T-helper 2 cell treated with Interferon-gamma antibody and Interleukin-4, amounts not matched to agents 5 μg/mL and 100 μg/mL, for 36 hours (primary cell): ENCODE measurements at places on chromosomes 5 and 9.

DNA sequence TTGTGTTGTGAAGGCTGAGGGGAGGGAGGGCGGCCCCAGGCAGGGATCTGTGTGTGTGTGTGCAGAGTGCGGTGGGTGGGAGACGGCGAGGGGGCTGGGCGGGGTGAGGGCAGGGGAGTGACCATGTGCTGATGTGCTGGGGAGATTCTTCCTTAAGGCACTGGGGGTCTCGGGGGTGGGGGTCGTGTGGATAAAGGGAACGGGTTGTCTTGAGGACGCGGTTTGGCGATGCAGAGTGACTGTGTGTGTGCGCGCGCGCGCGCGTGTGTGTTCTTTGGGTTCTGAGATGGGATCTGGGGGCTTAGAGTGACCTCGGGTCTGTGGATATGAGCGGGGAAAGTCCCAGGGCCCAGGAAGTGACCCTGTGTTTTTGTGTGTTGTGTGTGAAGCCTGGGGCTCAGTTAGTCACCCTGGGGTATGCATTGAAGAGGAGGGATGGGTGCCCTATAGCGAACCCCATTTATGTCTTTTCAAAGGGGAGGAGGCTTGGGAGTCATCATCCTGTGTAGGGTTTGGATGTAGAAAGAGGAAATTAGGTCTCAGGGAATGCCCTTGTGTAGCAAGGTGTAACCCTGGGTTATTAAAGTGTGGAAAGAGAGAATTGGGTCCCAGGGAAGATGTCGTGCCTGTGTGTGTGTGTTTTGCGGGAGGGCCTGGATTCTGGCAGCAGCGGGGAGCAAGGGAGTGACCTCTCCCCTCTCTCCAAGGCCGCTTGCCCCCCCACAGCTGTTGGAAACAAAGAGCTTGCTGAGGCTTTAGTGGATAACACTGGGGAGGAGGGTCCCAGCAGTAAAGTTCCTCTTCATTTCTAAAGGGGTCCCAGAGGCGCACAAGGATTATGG is 1.4 kb downstream of the TMEFF1 start:
- H3K27me3 ChIP-seq, result peaks cover 54% of the 10 kb centered on the region
- H3K4me3 ChIP-seq, result peak overlapping the region; percentile 74
- H3K4me1 ChIP-seq, result peaks cover 5% of the 10 kb centered on the region

DNA sequence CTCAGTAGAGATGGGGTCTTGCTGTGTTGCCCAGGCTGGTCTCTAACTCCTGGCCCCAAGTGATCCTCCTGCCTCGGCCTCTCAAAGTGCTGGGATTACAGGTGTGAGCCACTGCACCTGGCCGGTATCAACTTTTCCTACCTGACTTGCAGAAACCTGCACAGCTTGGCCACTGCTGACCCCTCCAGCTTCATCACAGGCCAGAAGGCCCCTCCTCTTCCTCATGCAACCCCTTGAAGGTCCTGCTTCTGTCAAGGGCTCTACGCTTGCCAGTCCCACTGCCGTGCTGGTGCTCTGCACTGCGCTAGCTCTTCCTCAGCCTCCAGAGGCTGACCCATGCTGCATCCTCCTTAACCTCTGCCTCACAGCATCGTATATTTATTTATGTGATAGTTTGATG is 32.5 kb upstream of the RNU6ATAC start:
- DNase-seq, result no peak
- peaks cover 14% of the 10 kb centered on the region for H3K27me3 ChIP-seq
- peak overlapping the region; percentile 3 for H3K27ac ChIP-seq

GRCh38 chr9:114156657-114157421 is 1.5 kb downstream of the COL27A1 start:
- H3K4me1 ChIP-seq, result peaks cover 7% of the 10 kb centered on the region
- peak; percentile 10 for DNase-seq
- H3K36me3 ChIP-seq, result no peaks in the 10 kb centered on the region

DNA sequence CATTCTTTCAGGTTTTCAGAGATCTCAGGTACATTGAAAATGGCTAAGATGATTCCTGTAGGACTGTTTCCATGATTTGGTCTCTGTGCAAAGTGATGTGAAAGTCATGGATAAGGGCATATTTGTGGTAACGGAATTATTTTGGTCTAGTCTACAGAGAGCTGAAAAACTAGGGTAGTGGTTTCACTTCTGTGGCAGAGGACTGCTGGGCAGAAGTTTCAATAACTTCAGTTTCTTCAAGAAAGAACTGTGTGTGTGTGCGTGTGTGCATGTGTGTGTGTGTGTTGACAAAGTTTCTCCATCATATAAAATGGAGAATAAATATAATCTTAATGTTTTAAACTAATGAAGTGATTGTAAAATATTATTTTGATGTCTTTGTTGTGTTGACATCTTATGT is 4.3 kb downstream of the CNOT8 start:
- H3K4me3 ChIP-seq, result peak overlapping the region; percentile 45
- peaks cover 35% of the 10 kb centered on the region for H3K4me1 ChIP-seq
- no peaks in the 10 kb centered on the region for H3K27me3 ChIP-seq

DNA sequence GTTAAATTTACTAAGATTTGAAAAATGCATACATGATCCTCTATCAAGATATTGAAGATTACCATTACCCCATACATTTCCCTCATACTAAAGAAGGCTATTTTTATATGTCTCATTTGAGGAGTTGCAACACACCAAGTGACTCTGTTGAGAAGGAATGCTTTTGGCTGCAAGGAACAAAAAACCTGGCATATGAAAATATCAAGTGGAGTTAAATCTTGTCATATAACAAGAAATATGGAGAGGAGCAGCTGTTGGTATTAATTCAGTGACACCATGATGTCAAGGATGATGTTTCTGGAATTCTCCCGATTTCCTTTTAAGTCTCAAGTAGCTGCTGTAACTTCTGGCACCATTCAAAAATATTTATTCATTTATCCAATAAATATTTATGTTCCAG is 193.8 kb downstream of the CSNK1G3 start:
- H3K27ac ChIP-seq, result no peak overlapping the region
- no peaks in the 10 kb centered on the region for H3K4me1 ChIP-seq
- no peak overlapping the region for H3K4me3 ChIP-seq
- no peaks in the 10 kb centered on the region for H3K27me3 ChIP-seq

DNA sequence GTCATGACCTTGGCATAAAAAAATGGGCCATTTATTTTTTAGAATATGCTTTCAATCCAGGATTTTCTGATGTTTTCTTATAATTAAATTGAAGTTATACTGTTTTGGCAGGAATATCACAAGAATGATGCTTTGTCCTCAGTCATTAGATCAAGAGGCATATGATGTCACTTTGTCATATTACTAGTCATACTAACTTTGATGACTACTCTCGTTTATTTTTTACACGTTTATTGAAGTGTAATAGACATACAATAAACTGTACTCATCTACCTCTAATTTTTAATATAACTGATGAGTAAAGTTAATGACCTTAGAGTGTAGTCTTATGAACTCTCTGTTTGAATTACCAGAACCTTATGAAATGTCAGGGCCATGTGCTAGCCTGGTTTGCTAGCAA is 56.4 kb downstream of the PBX3 start:
- no peak for DNase-seq
- H3K27me3 ChIP-seq, result no peaks in the 10 kb centered on the region
- no peaks in the 10 kb centered on the region for H3K36me3 ChIP-seq

DNA sequence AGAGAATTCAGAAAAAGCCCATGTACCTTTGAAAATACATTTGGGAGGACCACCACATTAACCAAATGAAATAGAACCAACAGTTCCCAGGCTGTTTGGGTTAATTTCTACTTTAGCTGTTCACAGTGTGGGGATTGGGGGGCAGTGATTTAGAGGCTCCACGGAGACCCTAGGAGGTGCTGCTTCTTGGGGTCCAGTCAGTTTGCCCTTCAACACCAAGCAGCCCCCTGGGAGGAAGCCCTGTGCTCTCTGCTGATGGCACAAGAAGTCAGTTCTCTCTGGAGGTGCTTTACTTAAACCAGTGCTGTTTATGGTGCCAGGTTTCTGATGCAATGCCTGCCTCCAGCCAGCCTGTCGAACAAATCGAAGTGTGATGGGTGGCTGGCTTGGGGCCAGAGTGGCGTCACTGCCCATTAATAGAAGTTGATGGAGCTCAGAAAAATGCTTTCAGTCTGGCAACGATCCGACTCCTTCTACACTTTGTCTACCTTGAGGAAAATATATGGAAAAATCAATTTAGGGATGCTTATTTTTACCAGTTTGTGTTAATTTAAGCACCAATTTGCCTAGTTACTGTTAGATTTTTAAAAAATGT is 134.0 kb downstream of the SNX18 start:
- H3K27me3 ChIP-seq, result no peaks in the 10 kb centered on the region
- no peak for DNase-seq
- peaks cover 36% of the 10 kb centered on the region for H3K4me1 ChIP-seq
- H3K36me3 ChIP-seq, result peaks cover 5% of the 10 kb centered on the region
- no peak overlapping the region for H3K27ac ChIP-seq

GRCh38 chr5:887947-888637 is 4.5 kb downstream of the BRD9 start:
- H3K4me1 ChIP-seq, result peaks cover 16% of the 10 kb centered on the region
- no peak overlapping the region for H3K27ac ChIP-seq
- H3K27me3 ChIP-seq, result no peaks in the 10 kb centered on the region
- no peak overlapping the region for H3K4me3 ChIP-seq

DNA sequence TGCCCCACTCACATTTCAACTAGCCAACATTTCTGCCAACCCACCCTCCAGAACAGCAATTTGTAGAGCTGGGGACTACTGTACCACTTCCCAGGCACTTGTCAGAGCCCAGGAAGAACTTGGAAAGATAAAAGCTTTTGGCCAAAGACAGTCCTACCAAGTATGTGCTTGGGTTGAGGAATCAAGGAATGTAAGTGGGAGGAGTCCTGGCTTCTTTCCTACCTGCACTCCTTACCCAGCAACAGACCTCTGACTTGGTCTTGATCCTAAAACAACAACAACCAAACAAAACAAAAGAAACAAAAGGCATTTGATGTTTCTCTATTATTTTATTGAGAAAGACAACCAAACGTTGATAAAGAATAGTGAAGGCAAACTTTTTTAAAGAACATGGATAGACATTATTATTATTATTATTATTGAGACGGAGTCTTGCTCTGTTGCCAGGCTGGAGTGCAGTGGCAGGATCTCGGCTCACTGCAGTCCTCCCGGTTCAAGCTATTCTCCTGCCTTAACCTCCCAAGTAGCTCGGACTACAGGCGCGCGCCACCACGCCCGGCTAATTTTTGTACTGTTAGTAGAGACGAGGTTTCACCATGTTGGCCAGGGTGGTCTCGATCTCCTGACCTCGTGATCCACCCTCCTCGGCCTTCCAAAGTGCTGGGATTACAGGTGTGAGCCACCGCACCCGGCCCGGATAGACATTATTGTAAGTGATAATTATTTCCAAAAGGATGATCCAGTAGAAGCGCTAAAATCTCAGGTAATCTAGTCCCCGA is 33.5 kb downstream of the ANXA2R start:
- H3K27me3 ChIP-seq, result no peaks in the 10 kb centered on the region
- peak overlapping the region; percentile 80 for H3K4me3 ChIP-seq
- H3K27ac ChIP-seq, result peak overlapping the region; percentile 99
- no peak for DNase-seq

DNA sequence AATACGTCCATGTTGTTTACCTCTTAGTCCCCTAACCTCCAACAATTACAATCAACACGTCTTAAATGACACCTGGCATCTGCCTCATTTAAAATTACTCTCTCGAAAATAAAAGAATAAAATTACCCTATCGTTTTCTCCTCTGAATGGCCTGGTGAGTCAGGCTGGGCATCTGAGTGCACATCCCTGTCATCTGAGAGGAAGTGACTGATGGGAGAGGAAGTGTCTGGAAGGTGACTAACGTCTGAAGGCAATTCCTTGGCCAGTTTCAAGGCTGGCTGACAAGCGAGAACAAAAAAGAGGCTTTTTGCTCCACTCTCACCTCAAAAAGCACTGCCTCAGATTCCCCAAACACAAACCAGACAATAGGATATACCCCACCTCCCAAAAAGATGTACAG is 57.7 kb downstream of the MAPKAP1 start:
- no peak overlapping the region for H3K27ac ChIP-seq
- peaks cover 13% of the 10 kb centered on the region for H3K36me3 ChIP-seq
- no peaks in the 10 kb centered on the region for H3K27me3 ChIP-seq

GRCh38 chr5:142222866-142223558 is 101.8 kb downstream of the SPRY4 start:
- H3K4me3 ChIP-seq, result no peak overlapping the region
- H3K4me1 ChIP-seq, result peaks cover 22% of the 10 kb centered on the region
- H3K27me3 ChIP-seq, result peaks cover 3% of the 10 kb centered on the region
- no peak overlapping the region for H3K27ac ChIP-seq
- DNase-seq, result no peak

GRCh38 chr5:169804861-169805260 is 167.8 kb downstream of the DOCK2 start:
- no peaks in the 10 kb centered on the region for H3K27me3 ChIP-seq
- peaks cover 56% of the 10 kb centered on the region for H3K36me3 ChIP-seq
- H3K27ac ChIP-seq, result peak overlapping the region; percentile 89
- no peak for DNase-seq

DNA sequence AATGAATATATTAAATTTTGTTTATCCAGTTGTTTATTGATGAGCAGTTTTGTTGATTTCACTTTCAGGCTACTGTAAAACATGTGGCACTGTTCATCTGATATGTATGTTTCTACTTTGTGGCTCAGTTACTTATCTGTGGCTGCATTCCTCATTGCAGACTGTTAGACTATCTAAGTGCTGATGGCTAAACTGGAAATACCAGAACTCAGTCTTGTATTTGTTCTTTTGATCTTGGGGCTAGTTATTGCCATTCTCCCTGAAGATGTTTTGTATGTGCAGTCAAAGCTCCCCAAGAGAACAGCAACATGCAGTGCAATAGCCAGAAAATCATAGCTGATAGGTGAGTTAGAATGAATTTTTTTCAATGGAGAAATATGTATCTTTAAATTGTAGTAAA is 162.2 kb downstream of the GADD45G start:
- H3K36me3 ChIP-seq, result no peaks in the 10 kb centered on the region
- no peak overlapping the region for H3K27ac ChIP-seq
- H3K4me3 ChIP-seq, result no peak overlapping the region

DNA sequence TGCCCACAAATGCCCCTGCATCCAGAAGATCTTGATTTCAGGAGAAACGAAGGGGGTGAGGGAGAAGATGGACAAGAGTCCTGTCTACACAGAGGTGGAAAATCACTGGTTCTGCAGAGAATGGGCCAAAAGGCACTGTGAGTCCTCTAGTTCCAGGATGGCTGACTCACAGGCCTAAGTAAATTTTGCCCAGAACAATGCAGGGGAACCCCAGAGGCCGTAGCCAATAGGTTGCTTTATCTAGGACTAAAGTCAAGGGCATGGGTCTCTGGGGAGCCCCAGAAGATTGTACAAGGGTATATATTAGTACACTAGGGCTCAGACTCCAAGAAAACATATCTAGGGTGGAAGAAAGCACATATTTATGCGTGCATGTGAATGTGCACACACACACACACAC is 98.0 kb downstream of the SLIT3 start:
- DNase-seq, result no peak
- no peak overlapping the region for H3K4me3 ChIP-seq
- no peaks in the 10 kb centered on the region for H3K27me3 ChIP-seq
- no peak overlapping the region for H3K27ac ChIP-seq
- no peaks in the 10 kb centered on the region for H3K4me1 ChIP-seq

DNA sequence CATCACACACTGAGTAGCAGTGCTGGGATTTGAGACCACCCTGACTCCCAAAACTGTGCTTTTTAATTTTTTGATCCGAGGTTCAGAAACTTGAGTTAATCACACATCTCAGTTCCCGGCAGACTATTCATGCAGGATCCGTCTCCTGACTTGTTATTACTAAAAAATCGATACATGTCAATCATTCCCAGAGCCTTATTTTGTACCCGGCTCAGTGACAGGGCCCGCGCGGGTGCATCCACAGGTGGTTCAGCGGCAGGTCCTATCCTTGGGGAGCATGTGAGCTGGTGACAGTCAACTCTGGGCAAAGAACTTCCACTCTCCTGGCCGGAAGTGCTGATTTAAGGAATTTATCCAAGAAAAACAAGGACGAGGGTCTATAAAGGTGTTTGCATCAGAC is 95.9 kb upstream of the MVB12B start:
- no peaks in the 10 kb centered on the region for H3K4me1 ChIP-seq
- H3K36me3 ChIP-seq, result no peaks in the 10 kb centered on the region
- peaks cover 3% of the 10 kb centered on the region for H3K27me3 ChIP-seq
- no peak overlapping the region for H3K27ac ChIP-seq
- H3K4me3 ChIP-seq, result no peak overlapping the region
